GM04504 (cell line): ENCODE measurements at places on chromosomes 7 and 10.

DNA sequence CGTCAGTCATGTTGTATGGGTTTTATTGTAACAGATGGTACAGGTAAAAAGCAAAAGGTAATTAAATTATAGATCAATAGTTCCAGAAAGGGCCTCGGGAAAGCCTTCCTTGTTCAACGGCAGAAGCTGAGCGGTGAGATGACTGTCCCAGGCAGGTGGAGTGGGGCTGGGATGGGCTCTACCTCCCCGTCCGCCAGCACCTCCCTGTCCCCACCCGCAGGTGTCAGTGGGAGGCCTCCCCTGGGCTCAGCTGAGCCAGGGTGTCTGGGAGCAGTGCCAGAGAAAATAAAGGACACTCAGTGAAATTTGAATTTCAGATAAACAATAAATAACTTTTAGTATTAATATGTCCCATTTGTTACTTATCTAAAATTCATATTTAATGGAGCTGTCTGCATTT lies 58.9 kb downstream of the CLRN3 start:
- DNase-seq, result no peak

- DNase-seq, result no peak
Measured at GRCh38 chr7:98115746-98116525, 9.3 kb downstream of the LMTK2 start.

GRCh38 chr10:6667679-6668270 lies 87.7 kb upstream of the PRKCQ start:
- DNase-seq, result no peak

DNA sequence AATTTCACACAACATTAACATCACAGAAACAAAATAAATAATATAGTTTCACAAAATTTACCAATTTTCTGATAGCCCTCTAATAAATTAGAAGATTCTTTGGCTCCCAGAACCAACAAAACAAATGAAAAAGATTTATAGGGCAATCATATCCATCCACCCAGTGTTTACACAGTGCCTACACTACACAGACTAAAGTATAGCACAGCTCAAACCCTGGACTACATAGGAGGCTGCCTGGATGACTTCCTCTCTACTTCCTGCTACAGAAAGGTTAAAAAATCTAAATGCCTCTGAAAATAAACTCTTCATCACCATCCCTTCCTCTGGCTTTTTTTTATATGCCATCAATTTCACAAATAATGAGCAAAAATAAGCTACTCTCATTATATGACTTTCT lies 28.4 kb downstream of the MPP7 start:
- no peak for DNase-seq

- DNase-seq, result no peak
Measured at GRCh38 chr7:235576-236395, 43.4 kb downstream of the FAM20C start.

DNA sequence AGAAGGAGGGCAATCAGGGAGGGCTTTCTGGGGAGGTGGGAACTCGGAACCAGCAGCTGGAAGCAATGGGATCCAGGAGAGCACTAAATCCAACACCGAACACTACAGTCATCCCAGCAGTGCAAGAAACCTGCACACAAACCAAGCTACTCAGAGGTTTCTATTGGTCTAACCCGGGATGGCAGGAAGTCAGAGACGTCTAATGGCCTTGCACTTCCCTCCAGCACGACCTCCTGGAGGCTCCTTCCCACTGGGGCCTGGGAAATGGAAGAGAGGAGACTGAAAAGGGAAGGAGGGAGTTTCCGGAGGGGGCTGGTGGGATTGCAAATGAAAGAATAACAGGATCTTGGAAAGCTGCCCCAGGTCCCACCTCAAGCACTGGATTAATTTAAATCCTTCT lies 56.3 kb downstream of the TEX36 start:
- DNase-seq, result no peak

- no peak for DNase-seq
Measured at GRCh38 chr10:32332299-32332750, 14.6 kb downstream of the EPC1 start.

GRCh38 chr7:76260171-76260703 lies 42.2 kb upstream of the HSPB1 start:
- no peak for DNase-seq

DNA sequence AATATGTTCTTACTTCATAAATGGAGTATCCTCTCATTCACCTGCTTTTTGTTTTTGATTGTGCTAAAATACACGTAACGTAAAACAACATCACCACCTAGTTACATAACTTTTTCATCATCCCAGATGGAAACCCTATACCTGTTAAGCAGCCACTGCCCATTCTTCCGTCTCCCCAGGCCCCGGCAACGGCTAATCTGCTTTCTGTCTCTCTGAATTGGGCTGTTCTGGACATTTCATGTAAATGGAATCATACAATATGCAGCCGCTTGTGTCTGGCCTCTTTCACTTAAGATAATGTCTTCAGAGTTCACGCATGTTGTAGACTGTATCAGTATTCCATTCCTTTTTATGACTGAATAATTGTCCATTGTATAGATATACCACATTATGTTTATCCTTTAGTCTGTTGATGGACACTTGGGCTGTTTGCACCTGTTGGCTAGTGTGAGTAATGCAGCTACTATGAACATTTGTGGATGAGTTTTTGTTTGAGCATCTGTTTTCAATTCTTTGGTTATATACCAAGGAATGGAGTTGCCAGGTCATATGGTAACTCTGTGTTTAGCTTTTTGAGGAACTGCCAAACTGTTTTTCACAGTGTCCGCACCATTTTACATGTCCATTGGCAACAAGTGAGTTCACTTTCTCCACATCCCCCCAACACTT lies 14.1 kb upstream of the SUN1 start:
- DNase-seq, result peak; percentile 43

DNA sequence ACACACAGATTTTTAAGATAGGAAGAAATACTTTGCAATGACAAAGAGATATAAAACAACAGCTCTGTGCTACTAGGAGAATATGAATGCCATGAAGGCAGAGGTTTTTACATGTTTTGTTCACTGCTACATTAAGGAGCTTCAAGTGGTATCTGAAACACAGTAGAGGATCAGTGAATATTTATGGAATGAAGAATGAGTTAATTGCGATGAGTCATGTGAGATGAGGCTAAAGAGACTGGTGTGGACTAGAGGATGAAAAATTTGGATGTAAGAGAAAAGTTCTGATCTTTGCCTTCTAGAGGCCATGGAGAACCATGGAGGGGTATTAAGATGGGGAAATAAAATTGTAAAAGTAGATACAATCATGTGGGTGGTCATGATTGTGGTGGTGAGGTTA lies 434.2 kb downstream of the PHTF2 start:
- DNase-seq, result no peak

DNA sequence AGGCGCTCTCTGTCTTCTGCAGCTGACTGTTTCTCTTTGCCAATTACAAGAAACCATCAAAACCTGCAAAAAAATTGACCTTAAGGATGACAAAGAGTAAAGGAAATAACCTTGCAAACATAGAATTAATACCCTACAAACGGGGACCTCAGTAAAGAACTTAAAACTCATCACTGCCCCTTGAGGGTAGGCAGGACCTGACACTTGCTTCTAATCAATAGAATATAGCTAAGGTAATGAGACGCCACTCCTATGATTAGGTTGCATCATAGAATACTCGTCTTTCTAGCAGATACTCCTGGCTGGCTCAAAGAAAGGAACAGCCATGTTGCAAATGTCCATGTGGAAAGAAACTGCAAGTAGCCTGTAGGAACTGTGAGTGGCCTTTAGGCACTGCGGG lies 140.0 kb downstream of the XPNPEP1 start:
- no peak for DNase-seq

DNA sequence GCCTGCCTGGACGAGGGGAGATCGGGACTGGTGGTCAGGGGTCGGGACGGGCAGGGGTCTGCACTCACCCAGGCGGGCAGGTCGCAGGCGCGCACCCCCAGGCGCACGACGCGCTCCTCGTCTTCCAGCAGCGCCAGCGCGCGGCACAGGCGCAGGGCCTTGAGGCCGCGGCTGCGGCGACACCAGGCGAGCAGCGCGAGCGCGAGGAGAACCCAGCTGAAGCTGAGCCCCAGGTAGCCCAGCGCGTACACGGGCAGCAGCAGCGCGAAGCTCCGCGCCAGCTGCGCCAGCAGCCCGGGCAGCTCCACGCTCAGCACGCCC lies 328 bp downstream of the ESYT2 start:
- DNase-seq, result peak; percentile 58

DNA sequence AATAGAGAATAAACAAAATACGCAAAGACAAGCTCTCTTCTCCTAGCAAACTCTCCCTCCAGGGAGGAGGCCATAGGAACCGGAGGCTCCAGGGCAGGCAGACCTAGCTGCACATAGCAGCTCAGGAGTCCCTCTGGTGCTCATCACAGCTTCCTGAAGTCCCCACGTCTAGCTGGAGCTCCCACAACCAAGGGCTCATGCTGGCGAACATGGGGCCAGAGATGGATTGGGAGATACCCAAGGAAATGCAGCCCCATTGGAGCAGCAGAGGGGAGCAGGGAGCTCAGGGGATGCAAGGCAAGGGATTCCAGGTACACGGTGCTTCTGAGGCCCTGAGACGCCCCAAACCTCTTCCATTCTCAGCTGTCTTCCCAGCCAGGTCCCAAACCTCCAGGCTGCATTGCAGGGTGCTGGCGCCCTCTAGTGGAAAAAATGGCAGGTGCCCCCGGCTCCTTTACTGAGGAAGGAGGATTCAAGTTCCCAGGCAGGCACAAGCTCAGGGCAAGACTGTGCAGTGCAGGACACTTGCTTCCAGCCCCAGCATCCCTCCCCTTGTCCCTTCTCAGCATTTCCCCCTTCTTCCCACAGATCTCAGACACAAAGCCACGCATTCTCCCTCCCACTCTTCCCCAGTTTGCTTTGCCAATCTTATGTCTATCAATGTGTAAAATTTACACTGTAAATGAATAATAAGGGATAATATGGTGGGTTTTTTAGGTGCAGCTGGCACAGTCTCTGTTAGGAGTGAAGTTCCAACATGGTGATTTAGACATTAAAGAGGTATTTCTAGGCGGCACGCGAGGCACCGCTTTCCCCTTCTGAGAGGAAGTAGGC lies 46.2 kb downstream of the GPAM start:
- DNase-seq, result peak; percentile 24

DNA sequence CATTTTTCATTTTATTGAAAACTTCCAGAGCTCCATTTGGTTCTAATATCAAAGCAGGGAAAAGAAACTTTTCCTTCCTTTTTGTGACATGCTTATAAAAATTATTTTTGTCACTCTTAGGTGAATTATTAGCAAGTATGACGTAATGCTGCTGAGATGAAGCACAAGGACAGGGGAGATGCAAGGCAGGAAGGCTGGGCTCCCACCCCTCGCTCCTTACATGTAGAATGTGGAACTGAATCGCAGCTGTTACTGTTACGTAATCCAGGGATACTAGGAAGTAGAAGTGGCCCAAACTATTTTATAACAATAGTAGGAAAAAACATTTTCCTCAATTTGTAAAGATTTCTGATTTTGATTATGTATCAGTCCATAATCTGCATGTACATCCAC lies 17.1 kb upstream of the GTPBP4 start:
- DNase-seq, result no peak

DNA sequence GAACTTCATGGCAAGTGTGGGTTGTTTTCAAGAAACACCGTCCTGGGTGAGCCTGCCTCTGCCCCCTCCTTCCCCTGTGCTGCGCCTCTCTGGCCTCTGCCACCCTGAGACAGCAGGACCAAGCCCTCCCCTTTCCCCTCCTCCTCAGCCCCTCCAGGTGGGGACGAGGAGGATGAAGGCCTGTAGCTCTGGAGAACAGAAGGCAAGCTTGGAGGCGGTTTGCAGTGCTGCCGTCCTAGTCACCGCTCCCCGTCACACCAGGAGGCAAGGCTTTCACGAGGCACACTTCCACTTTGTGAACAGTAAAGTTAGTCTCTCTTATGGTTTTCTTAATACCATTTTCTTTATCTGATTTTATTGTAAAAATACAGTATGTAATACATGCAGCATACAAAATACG lies 8.8 kb upstream of the VIPR2 start:
- DNase-seq, result no peak

DNA sequence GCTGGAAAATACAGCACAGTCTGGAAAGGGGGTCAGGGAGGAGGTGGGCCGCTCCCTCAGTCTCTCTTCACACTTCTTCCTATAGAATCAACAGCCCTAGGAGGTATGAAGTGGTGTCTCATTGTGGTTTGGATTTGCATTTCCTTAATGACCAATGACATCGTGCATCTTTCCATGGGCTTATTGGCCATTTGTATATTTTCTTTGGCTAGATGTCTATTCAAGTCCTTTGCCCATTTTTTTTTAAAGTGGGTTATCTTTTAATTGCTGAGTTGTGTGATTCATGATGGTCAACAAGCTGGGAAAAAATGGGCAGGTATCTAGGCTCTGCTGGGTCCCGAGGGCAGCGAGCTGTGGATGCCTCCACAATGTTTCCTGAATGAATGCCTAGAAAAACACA lies 29.1 kb downstream of the TMEM130 start:
- no peak for DNase-seq

DNA sequence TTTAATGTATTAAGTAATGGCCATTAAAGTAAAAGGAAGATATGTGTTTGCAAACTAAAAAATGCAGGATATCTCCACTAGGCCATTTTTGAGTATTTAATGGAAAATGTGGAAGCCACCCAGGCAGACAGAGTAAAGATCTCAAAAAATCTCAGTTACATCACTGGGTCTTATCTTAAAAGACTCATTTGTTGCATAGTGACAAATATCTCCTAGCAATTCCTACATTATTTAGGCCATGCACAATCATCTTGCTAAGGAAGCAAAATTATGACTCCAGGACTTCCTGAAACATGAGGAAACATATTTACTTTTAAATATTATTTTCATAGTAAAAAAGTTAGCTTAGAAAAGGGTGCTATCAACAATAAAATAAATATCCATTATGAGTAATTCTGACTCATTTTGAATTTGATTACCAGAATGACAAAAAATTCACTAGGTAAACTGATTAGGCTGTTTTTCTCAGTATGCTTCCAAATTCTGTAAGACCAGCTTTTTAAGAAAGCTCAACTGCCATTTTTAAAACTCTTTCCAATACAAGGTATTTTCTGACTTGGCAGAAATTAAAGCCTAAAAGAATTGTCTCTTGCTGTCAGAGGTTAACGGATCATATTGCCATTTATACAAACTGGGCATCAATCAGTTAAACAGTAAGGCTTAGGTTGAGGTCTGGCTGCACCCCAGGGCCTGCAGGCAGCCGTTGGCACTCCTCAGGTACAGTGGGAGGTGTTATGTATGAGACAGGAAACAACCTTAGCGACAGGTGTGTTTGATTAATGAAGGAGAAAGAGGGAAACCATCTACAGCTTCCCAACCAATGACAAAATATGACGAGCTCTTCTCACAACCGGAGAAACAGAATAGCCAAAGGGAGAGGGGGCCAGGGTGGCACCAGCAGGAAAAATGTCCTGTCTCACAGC lies 31.8 kb downstream of the PCLO start:
- DNase-seq, result no peak

GRCh38 chr10:27998954-27999275 lies at the start of gene ODAD2:
Gene ODAD2 (minus strand): TSS chr10:27999079. CDS start chr10:27995142, 3,937 bp downstream.
- no peak for DNase-seq

DNA sequence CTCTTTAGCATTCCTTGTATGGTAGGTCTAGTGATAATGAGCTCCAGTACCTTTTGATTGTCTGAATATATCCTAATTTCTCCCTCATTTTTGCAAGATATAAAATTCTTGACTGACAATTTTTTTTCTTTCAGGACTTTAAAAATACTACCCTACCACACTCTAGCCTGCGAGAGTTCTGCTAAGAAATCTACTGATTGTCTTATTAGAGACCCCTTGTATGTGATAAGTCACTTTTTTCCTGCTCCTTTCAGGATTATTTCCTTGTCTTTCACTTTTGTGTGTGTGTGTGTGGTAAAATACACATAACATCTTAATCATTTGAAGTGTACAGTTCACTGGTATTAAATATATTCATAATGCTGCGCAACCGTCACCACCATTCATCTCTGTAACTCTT lies 68.7 kb upstream of the PPP1R9A start:
- DNase-seq, result no peak
